ENCODE measurements at places on chromosomes 7 and 10. TPM values are rescaled to one million over a fixed set of nuclear protein-coding genes. Genes with fewer than 3 reads are reported as not detected.

GRCh38 chr7:36034020-36034419 lies 119.0 kb upstream of the EEPD1 start:
- no peak overlapping the region for H3K27ac ChIP-seq
- H3K36me3 ChIP-seq = no peaks in the 10 kb centered on the region
- no peak overlapping the region for H3K4me3 ChIP-seq
- peaks cover 7% of the 10 kb centered on the region for H3K27me3 ChIP-seq
- no peaks in the 10 kb centered on the region for H3K4me1 ChIP-seq
- no peak for DNase-seq

- no peak overlapping the region for H3K4me3 ChIP-seq
- peaks cover 3% of the 10 kb centered on the region for H3K27me3 ChIP-seq
- no peaks in the 10 kb centered on the region for H3K4me1 ChIP-seq
- no peaks in the 10 kb centered on the region for H3K36me3 ChIP-seq
These were observed 575.6 kb downstream of the KIF20B start for GRCh38 chr10:90276894-90277475.

DNA sequence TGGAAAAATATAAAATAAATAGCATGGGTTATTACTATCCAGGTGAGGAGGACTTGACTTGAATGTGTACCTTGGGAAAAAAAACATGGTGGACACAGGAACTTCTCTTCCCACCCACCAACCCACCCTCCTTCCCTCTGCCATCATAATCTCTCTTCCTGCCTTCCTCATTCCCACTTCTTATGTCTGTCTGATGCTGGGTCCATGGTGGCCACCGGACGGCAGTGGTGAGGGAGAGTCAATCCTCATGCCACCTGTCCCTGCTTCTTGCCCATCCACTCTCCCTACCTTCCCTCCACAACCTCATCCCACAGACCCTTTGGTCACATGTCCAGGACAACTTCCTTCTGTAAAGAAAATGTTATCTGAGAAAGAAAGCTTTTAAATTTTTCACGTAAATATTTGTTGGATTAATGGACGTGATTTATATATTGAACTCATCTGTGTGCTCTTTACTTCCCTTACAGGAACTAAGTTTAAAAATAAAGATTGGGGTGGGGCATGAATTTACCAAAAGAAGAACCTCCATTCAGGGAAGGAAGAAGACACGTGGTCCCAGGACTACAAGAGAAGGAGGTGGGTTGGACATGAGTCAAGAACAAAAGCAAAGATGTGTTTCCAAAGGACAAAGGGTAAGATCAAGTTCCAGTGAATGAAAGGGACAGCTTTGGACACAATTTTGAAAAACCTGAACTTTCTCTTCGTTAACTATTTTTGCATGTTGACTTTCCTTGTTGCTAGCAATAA lies 104.5 kb downstream of the PIP4K2A start:
- peaks cover 44% of the 10 kb centered on the region for H3K36me3 ChIP-seq
- peak overlapping the region; percentile 85 for H3K27ac ChIP-seq
- DNase-seq = no peak

RTKN2 gene
- 4.8 TPM for total RNA-seq

PPP1R17 gene
- not detected for total RNA-seq

PLCE1 gene
- 0.02 TPM for total RNA-seq

DNA sequence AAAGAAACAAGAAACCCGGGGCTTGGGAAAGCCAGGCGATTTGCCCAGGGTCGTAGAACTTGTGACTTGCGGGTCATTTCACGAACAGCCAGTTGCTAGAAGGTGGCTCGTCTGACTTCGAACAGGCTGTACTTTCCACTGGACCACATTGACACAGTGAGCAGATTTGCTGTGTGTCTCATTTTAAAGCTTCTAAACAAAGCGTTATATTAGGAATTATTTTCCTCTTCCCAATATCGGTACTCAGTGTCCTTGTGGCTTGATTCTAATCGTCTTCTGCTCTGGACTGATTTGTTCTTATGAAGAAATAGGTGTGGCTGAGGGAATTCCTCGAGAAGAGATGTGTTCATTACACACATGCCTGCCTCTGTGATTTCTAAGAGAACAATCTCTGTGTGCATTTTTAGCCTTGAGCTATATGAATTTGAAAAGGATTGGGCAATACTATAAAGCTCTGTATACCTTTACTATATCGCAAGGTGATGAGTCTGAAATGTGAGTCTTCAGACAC lies 150.0 kb upstream of the PRR15 start:
- H3K27me3 ChIP-seq = no peaks in the 10 kb centered on the region
- H3K4me3 ChIP-seq = no peak overlapping the region
- no peak for DNase-seq
- H3K27ac ChIP-seq = no peak overlapping the region
- no peaks in the 10 kb centered on the region for H3K4me1 ChIP-seq

GRCh38 chr10:61136139-61136538 lies 192.2 kb upstream of the RHOBTB1 start:
- no peaks in the 10 kb centered on the region for H3K36me3 ChIP-seq
- no peak for DNase-seq
- H3K27ac ChIP-seq = no peak overlapping the region
- H3K4me3 ChIP-seq = no peak overlapping the region

DNA sequence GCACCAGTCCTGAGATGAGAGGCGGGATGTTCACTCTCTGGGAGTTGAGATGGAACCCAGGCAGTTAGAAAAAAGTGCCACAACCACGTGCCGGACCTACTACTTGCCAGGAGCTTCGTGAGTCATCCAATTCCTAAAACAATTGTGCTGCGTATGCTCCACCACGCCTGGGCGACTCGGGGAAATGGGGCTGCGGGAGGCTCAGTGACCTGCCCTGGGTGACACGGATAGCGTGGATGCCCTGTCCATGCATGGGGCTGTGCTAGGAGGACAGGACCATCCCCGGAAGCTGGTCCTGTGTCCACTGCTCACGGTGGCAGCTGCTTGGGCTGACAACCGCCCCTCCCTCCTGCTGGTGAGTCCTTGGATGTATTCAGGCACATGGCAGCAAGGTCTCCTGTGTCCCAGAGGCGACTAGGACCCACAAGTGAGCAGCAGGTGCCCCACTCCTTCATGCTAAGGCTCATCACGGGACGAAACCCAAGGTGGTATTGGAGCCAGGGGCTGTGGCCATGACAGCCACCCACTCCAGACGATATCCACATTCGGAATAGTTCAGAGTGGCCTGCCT lies 90.4 kb downstream of the BMS1 start:
- no peak overlapping the region for H3K4me3 ChIP-seq
- no peaks in the 10 kb centered on the region for H3K4me1 ChIP-seq
- no peaks in the 10 kb centered on the region for H3K36me3 ChIP-seq
- H3K27me3 ChIP-seq = peaks cover 2% of the 10 kb centered on the region

DNA sequence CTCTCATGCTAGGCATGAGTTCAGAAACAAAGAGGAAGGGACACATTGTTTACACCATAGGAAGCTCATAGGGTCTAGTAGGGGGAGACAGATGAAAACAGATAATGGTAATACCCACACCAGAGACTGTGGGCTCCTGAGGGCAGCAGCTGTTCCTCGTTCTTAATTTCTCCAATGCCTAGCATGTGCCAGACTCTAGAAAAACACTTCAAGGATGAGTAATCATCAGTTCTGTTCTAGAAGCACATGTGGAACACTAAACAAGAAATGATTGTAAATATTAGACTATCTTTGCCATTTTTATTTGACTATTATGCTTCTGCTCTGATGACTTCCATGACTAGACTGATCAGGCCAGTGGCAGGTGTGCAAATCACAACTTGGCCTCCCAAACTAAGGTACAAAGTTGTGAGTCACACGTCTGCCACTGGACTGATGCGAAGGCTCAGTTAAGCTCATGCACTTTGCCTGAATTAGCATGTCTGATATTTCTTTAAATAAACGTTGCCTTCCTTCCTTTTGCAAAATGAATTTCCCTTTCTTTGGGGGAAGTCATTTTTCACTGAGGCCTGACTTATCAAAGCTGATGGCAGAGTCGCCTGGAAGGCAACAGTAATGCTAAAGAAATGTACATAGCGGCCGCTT lies 89.2 kb upstream of the FGL2 start:
- H3K4me1 ChIP-seq = no peaks in the 10 kb centered on the region
- no peak for DNase-seq
- no peak overlapping the region for H3K27ac ChIP-seq
- H3K27me3 ChIP-seq = no peaks in the 10 kb centered on the region
- peaks cover 15% of the 10 kb centered on the region for H3K36me3 ChIP-seq
- H3K4me3 ChIP-seq = no peak overlapping the region

- DNase-seq = peak; percentile 13
- H3K4me1 ChIP-seq = no peaks in the 10 kb centered on the region
- H3K27ac ChIP-seq = no peak overlapping the region
- no peaks in the 10 kb centered on the region for H3K36me3 ChIP-seq
These were observed 151.0 kb upstream of the INSYN2A start for GRCh38 chr10:127347202-127347959.

ZP3 gene
- 7.9 TPM for total RNA-seq

C7orf57 gene
- 0.33 TPM for total RNA-seq

DNA sequence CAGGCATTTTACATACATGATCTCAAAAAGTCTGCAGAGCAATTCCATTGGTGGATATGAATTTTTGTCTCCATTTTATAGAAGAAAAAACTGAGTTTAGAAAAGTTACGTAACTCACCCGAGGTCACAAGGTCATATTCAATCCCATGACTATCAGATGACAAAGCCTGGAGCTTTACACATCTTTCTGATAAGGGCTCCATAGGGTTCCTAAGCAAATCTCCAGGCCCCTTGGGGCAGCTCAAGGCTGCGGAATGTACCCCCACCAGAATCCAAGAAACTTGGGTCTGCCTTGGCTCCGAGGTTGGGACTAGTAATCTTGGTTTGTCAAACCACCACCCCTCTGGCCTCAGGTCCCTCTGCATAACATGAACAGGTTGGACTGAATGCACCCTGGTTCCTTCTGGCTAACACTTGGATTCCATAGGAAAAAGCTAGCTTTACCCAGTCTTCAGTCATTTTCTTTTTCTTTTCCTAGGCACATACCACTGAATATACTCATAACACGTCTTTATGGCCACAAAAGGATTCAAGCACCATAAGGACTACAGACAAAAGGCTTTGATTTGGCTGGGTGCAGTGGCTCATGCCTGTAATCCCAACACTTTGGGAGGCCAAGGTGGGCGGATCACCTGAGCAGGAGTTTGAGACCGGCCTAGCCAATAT lies 55.5 kb downstream of the PIP4K2A start:
- no peaks in the 10 kb centered on the region for H3K27me3 ChIP-seq
- H3K4me1 ChIP-seq = peaks cover 93% of the 10 kb centered on the region
- DNase-seq = no peak
- peaks cover 13% of the 10 kb centered on the region for H3K36me3 ChIP-seq
- H3K4me3 ChIP-seq = no peak overlapping the region

CPSF4 gene
- total RNA-seq = 56.1 TPM

GRCh38 chr7:33722383-33723101 lies 182.8 kb upstream of the BMPER start:
- no peaks in the 10 kb centered on the region for H3K4me1 ChIP-seq
- H3K36me3 ChIP-seq = no peaks in the 10 kb centered on the region
- no peak overlapping the region for H3K4me3 ChIP-seq
- no peak for DNase-seq

SCART1 gene
- 1.7 TPM for total RNA-seq

SLC18A3 gene
- not detected for total RNA-seq

- peaks cover 12% of the 10 kb centered on the region for H3K36me3 ChIP-seq
- H3K4me1 ChIP-seq = peaks cover 25% of the 10 kb centered on the region
- H3K27ac ChIP-seq = no peak overlapping the region
- H3K4me3 ChIP-seq = no peak overlapping the region
- DNase-seq = no peak
- no peaks in the 10 kb centered on the region for H3K27me3 ChIP-seq
These were observed 41.3 kb downstream of the AMZ1 start for GRCh38 chr7:2729031-2729892.

LLCFC1 gene
- total RNA-seq = not detected

- H3K27ac ChIP-seq = no peak overlapping the region
- H3K27me3 ChIP-seq = no peaks in the 10 kb centered on the region
- no peak for DNase-seq
- no peak overlapping the region for H3K4me3 ChIP-seq
These were observed 191.3 kb upstream of the GALNT17 start for GRCh38 chr7:70940597-70940996.

- H3K4me3 ChIP-seq = no peak overlapping the region
- H3K27me3 ChIP-seq = no peaks in the 10 kb centered on the region
- H3K27ac ChIP-seq = no peak overlapping the region
- no peak for DNase-seq
These were observed 39.1 kb downstream of the KCNH2 start for GRCh38 chr7:150939052-150939451.

GRCh38 chr7:40579401-40579800 lies 444.6 kb downstream of the SUGCT start:
- H3K27me3 ChIP-seq = no peaks in the 10 kb centered on the region
- H3K4me3 ChIP-seq = no peak overlapping the region
- no peak overlapping the region for H3K27ac ChIP-seq
- no peak for DNase-seq
- no peaks in the 10 kb centered on the region for H3K4me1 ChIP-seq
- H3K36me3 ChIP-seq = no peaks in the 10 kb centered on the region

- no peak overlapping the region for H3K4me3 ChIP-seq
- no peak for DNase-seq
- H3K27ac ChIP-seq = no peak overlapping the region
- H3K27me3 ChIP-seq = no peaks in the 10 kb centered on the region
These were observed 304.5 kb upstream of the LRRN3 start for GRCh38 chr7:110786328-110786965.

GRCh38 chr7:71484380-71484779 lies 352.4 kb downstream of the GALNT17 start:
- no peaks in the 10 kb centered on the region for H3K4me1 ChIP-seq
- H3K27ac ChIP-seq = no peak overlapping the region
- no peak for DNase-seq
- no peaks in the 10 kb centered on the region for H3K36me3 ChIP-seq

- peaks cover 9% of the 10 kb centered on the region for H3K4me1 ChIP-seq
- H3K4me3 ChIP-seq = no peak overlapping the region
- DNase-seq = no peak
- peaks cover 6% of the 10 kb centered on the region for H3K27me3 ChIP-seq
- no peak overlapping the region for H3K27ac ChIP-seq
- no peaks in the 10 kb centered on the region for H3K36me3 ChIP-seq
These were observed 20.3 kb upstream of the GJC3 start for GRCh38 chr7:99949645-99950228.

GRCh38 chr10:26844396-26844975 lies 16.3 kb downstream of the ABI1 start:
- H3K36me3 ChIP-seq = peaks cover 12% of the 10 kb centered on the region
- no peaks in the 10 kb centered on the region for H3K27me3 ChIP-seq
- no peak overlapping the region for H3K4me3 ChIP-seq
- peaks cover 61% of the 10 kb centered on the region for H3K4me1 ChIP-seq
- no peak overlapping the region for H3K27ac ChIP-seq

GUSB gene
- 43.2 TPM for total RNA-seq

PCBD1 gene
- 40.1 TPM for total RNA-seq

DNA sequence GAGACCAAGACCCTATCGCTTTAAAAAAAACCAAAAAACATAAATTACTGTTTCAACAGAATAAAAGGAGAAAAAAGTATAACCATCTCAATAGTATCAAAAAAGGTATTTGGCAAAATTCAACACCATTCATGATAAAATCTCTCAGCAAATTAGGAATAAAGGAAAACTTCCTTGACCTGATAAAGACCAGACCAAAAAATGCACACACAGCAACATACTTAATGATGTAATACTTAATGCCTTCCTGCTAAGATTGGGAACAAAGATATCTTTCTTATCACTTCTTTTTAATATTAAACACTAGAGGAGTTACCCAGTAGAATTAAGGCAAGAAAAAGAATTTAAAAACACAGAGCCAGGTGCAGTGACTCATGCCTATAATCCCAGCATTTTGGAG lies 79.3 kb downstream of the CNOT4 start:
- no peak for DNase-seq
- no peak overlapping the region for H3K4me3 ChIP-seq
- H3K4me1 ChIP-seq = peaks cover 45% of the 10 kb centered on the region
- no peaks in the 10 kb centered on the region for H3K27me3 ChIP-seq
- peaks cover 49% of the 10 kb centered on the region for H3K36me3 ChIP-seq

- no peak overlapping the region for H3K4me3 ChIP-seq
- H3K36me3 ChIP-seq = no peaks in the 10 kb centered on the region
- H3K27ac ChIP-seq = no peak overlapping the region
- H3K4me1 ChIP-seq = no peaks in the 10 kb centered on the region
- no peaks in the 10 kb centered on the region for H3K27me3 ChIP-seq
These were observed 135.8 kb upstream of the UNC5B start for GRCh38 chr10:71076473-71077142.

TACR2 gene
- not detected for total RNA-seq

Data from activated CD4-positive, alpha-beta T cell treated with anti-CD3 and anti-CD28 coated beads for 36 hours (primary cell).